Lower leg skin (tissue), 4 donors: ENCODE measurements at places on chromosomes 3 and 15. TPM values are rescaled to one million over a fixed set of nuclear protein-coding genes. Genes with fewer than 3 reads are reported as not detected.

The ADAMTSL3 gene
- 8.8 TPM for total RNA-seq

The AMT gene
- 9.3 TPM for total RNA-seq

The AGBL1 gene
- total RNA-seq = not detected

- DNase-seq = no peak
Observed at GRCh38 chr3:82610236-82610635, 848.8 kb upstream of the GBE1 start.

GRCh38 chr3:88957711-88958439, 149.5 kb upstream of the EPHA3 start:
- DNase-seq = no peak

DNA sequence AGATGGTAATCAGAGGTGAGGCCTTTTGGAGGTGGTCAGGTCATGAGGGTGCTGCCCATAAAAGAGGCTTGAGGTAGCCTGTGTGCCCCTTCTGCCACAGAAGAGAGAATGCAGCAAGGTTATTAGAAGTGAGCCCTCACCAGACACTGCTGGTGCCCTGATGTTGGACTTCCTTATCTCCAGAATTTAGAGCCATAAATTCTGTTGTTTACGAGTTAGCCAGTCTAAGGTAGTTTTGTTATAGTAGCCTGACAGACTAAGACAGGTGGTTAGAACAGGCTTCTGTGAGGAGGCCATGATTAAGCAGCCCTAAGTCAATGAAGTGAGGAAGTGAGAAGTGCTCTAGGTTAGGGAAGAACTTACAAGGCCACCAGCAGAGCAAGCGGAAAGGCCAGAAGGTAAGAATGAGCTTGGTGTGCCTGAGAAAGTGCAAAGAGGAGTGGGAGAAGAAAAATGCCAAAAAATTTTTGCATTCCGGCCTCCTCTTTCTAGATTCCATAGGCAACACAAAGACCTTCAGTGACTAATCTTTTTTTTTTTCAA, 44.2 kb upstream of the STT3B start:
- no peak for DNase-seq

GRCh38 chr15:76674883-76675282, 230.3 kb downstream of the SCAPER start:
- no peak for DNase-seq

DNA sequence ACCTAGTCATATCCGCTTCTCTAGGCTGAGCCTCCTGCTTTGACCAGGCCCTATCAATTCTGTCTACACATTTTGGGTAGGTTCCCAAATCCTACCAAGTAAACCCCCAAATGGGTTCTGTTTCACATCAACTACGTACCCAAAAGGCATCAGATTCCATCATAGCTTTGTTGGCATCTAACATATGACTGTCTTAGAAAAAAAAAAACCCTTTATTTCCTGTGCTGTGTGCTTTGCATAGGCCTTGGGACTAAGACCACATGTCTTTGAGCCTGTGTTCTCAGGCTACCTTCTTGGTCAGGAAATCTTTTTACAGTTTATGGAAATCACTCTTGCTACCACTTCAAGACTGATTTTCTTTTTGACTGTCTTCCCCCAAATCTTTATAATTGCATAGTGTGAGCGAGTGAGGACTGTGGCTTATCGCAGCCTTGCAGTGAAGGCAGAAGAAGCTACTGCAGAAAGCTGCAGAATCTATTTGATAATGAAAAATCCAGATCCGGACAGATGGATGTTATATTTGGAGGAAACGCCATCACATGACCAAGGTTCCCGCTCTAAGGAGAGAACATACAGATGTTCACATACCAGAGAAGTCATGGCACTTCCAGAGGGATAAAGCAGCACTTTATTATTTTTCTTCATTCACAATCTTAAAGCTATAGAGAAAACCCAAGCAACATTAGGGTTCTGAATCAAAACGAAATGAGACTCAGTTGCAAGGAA, 111.2 kb downstream of the EOMES start:
- DNase-seq = no peak

DNA sequence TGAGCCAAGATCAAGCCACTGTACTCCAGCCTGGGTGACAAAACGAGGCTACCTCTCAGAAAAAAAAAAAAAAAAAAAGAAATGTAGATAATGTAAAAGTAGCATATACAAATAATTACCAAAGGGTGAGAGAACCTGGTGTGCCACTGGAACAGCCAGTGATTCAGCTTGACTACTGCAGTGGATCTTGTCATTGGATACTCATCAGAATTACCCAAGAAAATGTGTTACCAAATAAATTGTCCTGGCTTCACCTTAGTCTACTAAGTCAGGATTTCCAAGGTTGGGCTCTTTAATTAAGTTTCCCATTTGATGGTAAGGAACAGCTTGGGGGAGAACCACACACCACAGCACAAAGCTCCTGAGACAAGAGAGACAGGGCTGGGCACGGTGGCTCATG, 1.5 kb downstream of the NICN1 start:
- DNase-seq = no peak

DNA sequence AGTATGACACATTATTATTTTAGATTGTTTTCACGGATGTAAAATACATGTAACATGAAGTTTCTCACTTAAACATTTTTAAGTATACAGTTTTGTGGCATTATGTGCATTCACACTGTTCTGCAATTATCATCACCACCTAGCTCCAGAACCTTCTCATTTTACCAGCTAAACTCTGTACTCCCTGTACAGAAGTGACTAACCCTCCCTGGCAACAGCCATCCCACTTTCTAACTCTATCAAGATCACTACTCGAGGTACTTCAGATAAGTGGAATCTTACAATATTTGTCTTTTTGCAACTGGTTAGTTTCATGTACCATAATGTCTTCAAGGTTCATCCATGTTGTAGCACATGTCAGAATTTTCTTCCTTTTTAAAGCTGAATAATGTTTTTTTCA, 116.3 kb upstream of the IGF1R start:
- DNase-seq = no peak
